ENCODE measurements at places on chromosomes 4 and X.
A peak's percentile ranks its signal among the peaks of the same experiment; 100 is the strongest.

DNA sequence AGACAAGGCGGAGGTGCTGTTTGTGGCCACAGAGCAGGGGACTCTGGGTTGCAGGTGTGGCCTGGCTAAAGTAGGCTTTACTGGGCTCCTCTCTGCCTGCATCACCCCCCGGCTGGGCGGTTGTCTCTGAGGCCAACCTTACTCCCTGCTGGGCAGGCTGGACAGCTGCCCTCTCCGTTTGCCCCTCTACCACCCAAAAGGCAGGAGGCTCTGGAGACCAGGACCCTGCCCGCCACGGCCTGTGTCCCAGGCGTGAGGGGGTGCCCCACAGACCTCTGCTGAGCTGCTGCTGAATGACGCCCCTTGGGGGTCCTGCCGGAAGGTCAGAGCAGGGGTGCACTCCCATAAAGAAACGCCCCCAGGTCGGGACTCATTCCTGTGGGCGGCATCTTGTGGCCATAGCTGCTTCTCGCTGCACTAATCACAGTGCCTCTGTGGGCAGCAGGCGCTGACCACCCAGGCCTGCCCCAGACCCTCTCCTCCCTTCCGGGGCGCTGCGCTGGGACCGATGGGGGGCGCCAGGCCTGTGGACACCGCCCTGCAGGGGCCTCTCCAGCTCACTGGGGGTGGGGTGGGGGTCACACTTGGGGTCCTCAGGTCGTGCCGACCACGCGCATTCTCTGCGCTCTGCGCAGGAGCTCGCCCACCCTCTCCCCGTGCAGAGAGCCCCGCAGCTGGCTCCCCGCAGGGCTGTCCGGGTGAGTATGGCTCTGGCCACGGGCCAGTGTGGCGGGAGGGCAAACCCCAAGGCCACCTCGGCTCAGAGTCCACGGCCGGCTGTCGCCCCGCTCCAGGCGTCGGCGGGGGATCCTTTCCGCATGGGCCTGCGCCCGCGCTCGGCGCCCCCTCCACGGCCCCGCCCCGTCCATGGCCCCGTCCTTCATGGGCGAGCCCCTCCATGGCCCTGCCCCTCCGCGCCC lies 920 bp downstream of the HTT-AS start:
- no peak for DNase-seq

DNA sequence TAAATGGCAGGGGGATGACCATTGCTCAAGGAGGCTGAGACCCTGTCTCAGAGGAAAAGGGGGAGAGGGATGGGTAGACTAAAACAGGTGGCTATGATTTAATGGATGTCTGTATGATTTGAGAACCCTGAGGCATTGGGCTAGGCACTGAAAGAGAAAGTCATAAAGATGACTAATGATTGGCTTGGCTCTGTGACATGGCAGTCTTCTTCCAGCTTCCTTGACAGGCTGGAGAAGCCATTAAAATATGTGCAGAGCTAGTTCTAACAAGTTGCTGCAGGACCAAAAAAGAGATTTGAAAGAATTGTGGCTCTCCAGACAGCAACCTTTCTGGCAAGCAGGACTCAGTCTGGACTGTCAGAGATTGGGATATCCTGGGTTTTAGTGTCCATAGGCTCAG lies 53.6 kb downstream of the AMER1 start:
- no peak for DNase-seq

GRCh38 chr4:151652841-151653547 lies 107.8 kb downstream of the GATB start:
- DNase-seq, result peak; percentile 86

GRCh38 chr4:3475041-3475712 lies 12.1 kb downstream of the DOK7 start:
- DNase-seq, result no peak

DNA sequence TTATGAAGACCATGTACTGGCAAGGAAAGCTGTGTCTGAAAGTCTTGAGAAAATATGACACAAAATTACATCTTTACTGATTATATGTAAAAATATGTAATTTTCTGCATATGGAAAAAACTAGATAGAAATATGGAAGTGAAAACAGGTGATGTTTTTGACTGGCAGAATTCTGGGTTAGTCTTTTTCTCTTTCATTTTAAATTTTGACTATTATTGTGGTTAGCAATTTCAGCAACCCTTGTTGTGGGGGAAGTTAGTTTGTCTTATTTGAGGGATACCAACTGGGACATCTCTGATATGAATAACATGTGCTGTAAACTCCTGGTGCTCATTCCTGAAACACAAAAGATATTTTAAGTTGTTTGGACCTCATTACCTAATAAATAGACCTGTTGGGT lies 49.9 kb upstream of the CPEB2 start:
- DNase-seq, result no peak

GRCh38 chr4:143404555-143404954 lies 67.9 kb downstream of the GAB1 start:
- no peak for DNase-seq

- DNase-seq, result peak; percentile 50
Measured at GRCh38 chr4:112321776-112322684, 24.9 kb downstream of the ALPK1 start.

DNA sequence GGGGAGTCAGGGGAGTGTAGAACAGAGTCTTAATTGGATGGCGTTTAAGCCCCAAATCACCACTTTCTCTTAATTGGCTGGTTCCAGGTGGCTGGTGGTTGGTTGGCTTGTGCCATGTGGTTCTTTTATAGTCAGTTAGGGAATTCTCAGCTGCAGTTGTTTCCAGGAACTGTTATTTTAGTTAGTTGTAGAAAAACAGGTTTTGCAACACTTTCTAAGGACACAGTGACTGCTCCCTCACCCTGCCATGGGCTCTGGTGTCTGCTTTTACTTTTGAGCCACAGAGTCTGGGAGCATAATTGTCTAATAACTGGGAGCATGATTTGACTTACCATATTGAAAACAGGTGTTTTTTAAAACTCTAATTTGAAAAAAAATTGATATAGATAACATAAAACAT lies 75.8 kb upstream of the PCDH18 start:
- no peak for DNase-seq

DNA sequence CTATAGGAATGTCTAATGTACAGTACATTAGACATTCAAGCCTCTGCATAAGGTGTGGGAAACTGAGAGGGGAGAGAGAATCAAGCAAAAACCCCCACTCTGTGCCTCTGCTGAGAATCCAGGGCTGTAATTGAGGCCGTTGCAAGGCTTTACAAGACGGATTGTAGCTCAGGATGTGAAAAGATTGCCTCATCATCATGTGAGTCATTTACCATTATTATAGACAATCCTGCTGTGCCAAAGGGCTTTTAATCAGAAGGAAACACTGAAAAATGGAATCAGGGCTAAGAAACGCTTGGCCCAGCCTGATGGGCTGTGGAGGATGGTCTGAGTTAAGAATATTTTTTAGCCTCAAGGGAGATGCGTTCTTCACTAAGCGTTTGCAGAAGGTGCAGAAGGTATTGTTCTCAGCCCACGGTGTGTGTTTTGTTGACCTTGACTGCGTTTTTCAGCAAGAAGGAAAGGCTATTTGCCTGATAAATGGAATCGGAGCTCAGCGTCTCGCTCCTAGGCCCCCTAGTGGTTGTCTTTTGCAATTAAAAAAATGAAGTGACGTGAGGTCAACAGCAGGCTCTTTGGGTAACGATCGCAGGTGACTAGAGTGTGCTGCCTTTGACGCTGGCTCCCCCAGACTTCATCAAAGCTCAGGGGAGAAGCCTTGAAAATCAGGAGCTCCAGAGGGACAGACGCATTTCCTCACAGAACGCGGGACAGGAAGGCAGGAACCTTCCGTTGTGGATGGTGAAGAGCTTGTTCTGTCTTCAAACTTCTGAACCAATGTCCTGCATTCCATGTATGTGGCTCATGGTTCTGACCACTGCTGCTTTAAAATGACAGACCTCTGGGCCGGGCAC lies 18.1 kb upstream of the CHRNA9 start:
- peak; percentile 95 for DNase-seq

- DNase-seq, result no peak
Measured at GRCh38 chrX:35340465-35340864, 397.9 kb downstream of the FAM47B start.

DNA sequence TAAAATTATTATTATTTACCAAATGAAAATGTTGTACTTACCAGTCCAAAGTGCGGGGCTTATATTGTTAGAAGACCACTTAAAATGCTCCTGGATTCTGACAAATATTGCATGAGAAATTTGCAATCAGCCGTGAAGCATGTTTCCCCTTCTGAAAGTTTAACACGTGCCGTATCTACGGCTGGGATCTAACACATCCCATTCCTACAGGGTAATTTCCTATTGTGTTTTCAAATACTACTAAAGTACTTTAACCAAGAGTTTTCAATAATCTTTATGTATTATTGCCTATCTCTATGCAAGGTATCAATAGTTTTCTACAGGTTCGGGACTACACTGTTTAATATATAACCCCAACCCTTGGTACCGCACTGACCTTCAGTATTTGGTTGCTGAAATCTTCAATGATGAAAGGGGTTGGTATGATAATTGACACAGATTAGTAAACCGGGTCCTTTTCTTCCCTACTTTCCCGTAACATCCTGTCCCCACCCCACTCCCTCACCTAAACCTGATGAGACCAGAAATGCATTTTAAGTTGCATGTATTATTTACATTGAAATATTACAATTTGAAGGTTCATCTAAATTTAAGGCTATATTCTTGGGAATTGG lies 795 bp upstream of the BRWD3 start:
- DNase-seq, result no peak

- DNase-seq, result no peak
Measured at GRCh38 chr4:47278631-47279030, 184.9 kb downstream of the COMMD8 start.

DNA sequence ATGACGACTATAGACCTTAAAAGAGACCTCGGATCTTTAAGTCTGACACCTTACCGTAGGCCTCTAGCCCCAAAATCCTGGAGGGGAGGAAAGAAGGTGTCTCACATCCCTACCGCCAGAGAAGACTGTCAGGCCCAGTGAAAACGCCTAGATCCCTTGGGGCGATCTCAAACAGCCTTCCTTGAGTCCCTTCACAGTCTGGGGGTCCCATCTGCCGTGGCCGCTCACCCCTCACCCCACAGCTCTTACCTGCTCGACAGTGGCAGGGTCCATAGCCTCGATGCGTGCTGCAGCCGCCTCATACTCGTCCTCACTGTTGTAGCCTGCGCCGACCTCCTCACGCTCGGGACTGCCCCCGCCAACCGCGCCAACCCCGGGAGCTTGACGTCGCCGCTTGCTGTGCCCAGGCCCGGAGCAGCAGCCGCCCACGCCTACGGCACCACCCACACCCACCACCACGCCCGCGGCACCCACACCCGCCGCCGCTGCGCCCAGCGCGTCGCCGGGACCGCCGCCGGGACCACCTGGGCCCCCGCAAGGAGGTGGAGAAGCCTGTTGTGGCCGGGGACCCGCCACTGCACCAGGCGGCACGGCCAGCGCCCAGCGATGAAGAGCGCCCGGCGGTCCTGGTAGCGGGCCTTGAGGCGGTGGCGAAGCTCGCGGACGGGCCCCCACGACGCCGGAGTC lies 536 bp downstream of the OTUD5 start:
- no peak for DNase-seq

DNA sequence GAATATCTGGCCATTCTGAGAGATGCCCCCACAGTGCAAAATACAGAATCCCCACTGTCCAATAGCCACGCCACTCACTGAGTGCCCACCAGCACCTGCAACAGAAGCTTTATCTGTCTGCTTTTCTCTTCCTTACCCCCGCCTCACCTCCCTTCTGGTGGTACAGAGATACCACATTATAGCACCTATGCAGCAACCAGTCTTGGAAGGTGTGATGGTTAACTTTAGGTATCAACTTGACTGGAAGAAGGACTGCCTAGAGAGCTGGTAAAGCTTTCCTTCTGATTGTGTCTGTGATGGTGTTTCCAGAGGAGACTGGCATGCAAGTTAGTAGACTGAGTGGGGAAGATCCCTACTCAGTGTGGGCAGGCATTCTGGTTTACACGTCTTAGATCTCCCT lies 61.8 kb upstream of the TXK start:
- DNase-seq, result no peak

DNA sequence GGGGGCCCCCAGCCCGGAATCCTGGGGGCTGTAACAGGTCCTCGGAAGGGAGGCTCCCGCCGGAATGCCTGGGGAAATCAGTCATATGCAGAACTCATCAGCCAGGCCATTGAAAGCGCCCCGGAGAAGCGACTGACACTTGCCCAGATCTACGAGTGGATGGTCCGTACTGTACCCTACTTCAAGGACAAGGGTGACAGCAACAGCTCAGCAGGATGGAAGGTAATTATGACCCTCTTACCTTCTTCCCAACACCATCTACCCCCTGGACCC lies 1.0 kb downstream of the FOXO4 start:
- no peak for DNase-seq

DNA sequence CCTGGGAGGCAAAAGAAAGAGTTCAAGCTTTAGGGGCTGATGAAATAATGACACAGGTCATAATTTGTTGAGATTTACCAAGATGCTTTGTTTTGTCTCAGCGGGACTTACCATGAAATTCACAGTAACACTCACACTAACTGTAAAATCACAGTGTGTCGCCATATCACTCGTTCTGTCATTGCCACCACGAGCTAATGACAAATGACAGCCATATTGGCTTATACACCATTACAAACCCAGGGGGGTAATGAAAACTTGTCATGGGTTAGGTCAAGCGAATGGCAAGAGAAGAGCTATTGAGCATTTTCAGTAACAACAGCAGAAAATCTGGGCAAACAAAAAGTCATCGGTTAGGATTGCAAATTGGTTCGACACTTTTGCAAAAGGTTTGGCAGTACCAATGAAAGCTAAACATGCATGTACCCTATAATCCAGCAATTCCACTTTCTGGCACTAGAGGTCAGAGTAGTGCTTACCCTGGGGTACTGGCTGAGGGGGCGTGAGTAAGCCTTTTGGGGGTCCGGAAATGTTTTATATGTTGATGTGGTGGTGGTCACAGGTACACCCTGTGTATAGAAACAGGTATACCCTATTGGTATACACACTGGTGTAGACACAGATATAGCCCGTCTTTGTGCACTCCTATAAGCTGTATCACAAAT lies 83.9 kb upstream of the RAI2 start:
- DNase-seq, result peak; percentile 4

DNA sequence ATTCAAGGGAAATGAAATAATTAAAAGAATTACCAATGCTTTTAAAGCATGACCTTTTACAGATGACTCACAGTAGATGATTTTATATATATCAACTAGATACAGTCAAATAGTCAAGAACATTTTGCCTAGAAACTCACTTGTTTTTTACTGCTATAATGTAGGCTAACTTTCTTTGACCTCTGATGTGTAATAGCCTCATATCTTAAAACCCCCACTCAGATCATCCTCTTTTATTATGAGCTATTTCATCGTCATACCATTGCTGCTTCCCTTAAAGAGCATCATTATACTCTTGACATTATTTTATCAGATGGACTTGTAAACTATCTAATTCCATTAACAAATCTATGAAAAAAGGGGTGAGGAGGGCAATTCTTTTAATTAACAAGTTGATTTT lies 355.9 kb upstream of the AGA start:
- no peak for DNase-seq

DNA sequence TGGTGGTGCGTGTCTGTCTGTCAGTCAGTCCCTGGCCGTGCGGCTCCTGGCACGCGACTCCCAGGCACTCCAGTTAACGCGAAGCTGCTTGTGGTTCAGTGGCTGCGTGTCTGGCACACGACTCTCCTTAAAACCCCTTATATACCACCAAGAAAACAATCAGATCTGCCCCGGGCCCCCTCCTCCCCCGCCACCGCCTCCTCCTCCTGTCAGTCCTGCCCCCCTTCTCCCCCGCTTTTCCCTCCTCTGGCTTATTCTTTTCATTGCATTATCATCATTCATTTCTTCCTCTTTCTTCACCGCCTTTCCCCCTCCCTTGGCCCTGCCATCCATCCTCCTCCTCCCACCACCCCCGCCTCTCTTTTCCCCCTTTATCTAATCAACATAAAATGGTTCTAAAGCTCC lies at the start of gene NEUROG2:
TSS of gene NEUROG2 (minus strand) at position 115 of the 405 bp plus-strand sequence. CDS start 705 bp downstream, outside the sequence.
- DNase-seq, result no peak

Measured in fibroblast of upper back skin (primary cell).